ENCODE measurements at places on chromosomes 5 and 9.

- no peak for DNase-seq
Observed at GRCh38 chr9:16873126-16873802, 2.8 kb upstream of the BNC2 start.

GRCh38 chr9:106717686-106718085 is 145.3 kb upstream of the ZNF462 start:
- no peak for DNase-seq

DNA sequence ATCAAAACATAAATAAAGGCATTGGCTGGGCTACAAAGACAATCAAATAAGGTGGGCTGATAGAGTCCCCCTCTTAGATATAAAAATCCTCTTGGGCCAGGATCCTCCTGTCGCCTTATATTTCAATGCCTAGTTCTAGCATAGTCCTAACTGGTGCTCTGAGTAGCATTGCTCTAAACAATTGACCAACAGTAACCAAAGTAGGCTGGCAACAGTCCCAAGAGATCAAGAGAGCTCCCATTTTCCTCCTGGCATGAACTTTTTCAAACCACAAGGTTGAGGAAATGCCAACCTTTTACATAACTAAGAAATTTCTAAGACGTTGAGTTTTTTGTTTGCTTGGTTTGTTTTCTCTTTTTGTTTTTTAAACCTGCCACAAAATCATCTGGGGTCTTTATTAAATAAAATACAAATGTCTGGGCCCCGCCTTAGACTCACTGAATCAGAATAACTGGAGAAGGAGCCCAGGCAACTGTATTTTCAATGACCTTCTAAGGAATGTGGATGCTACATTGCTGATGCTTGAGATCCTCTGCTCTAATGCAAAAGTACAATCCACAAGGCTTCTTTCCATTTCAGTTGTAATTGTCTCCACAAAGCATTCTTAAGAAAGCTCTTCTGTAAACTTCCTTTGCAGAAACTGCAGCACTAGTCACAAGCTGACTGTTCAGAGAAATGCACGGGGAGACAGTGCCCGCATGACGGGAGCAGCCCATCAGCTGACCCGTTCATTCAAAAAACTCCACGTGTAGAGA is 2.9 kb downstream of the SLC45A2 start:
- DNase-seq: no peak

GRCh38 chr9:124860582-124861341 is 995 bp downstream of the RPL35 start:
- DNase-seq: no peak

- no peak for DNase-seq
Observed at GRCh38 chr5:133884569-133885311, 83.7 kb downstream of the C5orf15 start.

- no peak for DNase-seq
Observed at GRCh38 chr5:32684260-32684659, 26.9 kb upstream of the NPR3 start.

GRCh38 chr5:121962347-121962670 is 534 bp downstream of the SRFBP1 start:
- no peak for DNase-seq

DNA sequence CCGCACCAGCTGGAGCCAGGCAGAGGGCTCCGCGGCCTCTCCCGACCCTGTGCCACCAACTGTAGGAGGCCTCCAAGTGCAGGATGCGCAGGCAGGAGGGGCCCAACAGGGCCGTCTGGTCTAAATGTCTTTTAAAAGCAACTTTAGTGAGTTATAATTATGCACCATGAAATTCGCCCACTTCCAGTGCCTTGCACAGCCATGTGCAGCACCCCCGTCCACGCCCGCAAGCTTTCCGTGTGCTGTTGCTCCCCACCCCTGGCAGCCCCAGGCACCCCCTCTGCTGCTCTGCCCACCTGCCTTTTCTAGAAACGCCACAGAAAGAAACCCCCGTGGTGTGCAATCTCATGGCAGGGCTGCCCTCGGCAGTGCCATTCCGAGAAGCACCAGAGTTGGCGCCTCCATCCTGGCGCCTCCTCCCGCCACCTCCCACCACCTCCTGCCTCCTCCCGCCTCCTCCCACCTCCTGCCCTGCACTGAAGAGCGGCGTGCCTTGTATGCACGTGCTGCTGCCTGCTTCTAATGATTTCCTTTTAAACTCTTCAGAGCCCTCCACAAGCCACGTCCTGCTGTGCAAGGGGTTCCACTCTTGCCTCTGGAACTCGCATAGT is 7.5 kb upstream of the SLC6A18 start:
- no peak for DNase-seq

- DNase-seq: no peak
Observed at GRCh38 chr5:71697967-71698366, 21.1 kb upstream of the CARTPT start.

DNA sequence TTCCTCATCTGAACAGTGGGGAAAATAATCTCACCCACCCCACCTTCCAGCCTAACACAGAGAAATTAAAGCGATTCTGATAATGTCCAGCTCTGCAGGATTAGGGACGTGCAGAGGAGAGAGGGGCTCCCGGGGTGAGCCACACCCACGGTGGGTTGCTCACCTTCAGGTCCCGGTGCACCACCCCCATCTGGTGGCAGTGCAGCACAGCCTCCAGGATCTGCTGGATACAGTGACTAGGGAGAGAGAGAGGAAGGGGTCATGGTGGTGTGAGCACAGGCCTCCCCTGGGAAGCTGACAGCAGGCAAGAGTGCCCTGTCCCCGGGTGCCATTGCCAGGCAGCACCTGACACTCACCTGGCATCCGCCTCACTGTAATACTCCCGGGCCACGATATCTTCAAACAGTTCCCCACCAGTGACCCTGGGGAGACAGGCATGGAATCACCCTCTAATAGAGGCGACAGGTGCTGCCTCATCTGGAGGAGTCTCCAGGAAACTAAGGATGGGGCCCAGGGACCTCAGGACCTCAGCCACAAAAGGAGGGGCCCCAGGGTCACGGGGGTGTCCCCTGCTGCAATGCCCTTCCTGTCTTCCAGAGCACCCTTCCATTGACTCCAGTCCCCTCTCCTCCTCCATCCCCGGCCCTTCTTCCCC is 33.0 kb downstream of the CAMK2A start:
- DNase-seq: no peak

DNA sequence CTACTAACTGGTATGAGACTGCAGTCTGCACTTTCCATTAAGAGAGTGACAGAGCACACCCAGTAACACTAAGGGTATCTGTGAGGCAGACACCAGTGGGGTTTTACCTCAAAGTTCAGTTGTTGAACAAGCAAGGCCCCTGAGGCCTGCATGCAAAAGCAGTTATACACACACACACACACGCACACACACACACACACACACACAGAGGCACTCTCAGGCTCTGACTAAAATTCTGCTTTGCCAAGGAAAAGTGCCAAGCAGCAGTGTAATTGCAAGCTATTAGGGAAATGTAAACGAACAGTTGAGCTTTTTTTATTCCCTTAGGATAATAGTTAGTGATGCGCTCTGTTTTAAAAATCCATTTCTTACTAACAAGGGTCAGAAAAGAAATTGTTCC is 377.1 kb downstream of the SPOCK1 start:
- DNase-seq: no peak

GRCh38 chr9:5846501-5846921 is 13.6 kb upstream of the ERMP1 start:
- DNase-seq: no peak

DNA sequence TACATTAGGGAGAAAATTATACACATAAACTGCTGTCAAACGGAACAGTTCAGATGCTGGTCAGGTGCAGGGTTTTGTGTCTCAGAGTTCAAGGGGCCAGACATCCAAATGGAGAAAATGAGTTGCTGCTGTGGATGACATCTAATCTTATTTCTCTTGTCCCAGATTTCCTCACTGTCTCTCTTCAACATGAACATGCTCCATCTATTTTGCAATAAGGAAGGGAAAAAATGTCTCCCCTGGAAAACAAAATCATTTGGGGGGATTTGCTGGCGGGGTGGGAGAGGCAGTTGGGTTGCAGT is 51.2 kb downstream of the SHB start:
- DNase-seq: no peak

GRCh38 chr9:221989-222776 is 7.5 kb downstream of the DOCK8 start:
- no peak for DNase-seq

DNA sequence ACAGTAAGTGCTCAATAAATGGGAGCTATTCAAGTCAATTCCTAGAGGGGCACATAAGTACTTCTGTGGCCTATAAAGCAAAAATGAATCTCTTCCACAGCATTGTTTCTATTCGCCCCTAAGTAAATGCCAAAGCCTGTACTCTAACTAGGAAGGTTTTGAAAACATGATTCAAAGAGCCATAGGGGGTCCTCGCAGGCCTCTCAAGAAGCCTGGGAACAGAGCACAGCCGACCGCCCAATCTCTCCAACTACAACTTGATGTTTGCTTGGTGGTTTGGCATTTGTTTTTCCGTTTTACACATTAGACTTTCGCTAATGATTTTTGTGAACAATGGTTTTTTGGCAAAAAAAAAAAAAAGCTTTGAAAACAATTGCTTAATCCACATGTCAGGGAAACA is 19.4 kb downstream of the EFNA5 start:
- no peak for DNase-seq

DNA sequence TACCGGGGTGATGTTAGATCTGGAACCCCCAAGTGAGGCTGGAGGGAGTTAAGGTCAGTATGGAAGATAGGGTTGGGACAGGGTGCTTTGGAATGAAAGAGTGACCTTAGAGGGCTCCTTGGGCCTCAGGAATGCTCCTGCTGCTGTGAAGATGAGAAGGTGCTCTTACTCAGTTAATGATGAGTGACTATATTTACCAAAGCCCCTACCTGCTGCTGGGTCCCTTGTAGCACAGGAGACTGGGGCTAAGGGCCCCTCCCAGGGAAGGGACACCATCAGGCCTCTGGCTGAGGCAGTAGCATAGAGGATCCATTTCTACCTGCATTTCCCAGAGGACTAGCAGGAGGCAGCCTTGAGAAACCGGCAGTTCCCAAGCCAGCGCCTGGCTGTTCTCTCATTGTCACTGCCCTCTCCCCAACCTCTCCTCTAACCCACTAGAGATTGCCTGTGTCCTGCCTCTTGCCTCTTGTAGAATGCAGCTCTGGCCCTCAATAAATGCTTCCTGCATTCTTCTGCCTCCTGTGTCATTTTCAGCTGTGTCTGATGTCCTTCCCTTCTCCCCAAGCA is 2.3 kb upstream of the MYOZ3 start:
- DNase-seq: no peak

DNA sequence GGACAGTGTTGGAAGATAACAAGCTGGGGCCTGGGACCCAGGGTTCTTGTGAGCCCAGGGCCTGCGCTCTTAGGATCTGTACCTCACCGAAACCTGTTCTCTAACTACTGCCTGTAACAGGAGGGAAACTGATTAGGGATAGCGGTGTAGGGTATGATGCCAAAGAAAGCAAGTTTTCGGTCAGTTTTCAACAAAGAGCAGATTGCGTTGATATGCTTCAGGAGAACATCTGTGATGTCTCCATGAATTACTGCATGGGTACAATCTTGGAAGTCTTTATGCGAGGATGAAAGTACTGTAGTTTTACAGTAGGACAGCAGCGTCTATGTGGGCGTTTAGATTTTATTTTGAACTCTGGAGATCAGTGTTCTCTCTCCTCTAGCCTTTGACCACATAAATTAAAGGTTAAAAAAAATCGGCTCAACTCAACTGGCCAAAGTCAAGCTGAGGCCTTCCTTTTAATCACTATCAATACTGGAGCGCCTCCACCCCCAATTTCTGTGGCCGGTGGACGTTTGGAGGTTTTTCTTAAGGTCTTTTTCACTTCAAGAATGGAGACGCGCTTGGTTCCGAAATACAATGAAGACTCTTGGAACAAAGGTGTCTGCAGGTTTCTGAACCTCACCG is 3.0 kb downstream of the NFIL3 start:
- DNase-seq: no peak

- DNase-seq: no peak
Observed at GRCh38 chr5:178849316-178849715, 10.4 kb upstream of the ZNF354B start.

DNA sequence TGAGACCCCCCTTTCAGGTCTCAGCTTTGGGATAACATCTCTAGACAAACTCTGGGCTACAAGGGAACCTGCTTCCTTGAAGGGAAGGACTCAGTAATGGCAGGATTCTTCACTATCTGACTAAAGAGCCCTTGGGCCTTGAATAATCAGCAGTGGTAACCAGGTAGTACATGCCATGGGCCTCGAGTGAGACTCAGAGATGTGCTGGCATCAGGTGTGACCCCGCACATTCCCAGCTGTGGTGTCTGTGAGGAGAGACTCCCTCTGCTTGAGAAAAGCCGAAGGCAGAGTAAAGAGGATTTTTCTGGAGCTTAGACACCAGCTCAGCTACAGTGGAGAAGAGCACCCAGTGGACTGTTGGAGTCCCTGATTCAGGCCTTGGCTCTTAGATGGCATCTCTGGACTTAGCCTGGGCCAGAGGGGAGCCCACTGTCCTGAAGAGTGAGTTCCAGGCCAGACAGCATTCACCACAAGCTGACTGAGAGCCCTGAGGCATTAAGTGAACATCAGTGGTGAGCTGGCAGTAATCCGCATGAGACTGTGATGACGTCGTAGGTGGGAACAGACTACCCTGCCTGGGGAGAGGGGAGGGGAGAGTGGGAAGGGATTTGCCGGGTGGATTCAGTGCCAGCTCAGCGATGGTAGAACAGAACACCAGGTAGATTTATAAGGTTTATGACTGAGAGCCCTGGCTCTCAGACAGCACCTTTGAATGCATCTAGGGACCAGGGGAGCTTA is 5.3 kb upstream of the ZNF782 start:
- no peak for DNase-seq

- DNase-seq: no peak
Observed at GRCh38 chr9:116596646-116597045, 90.5 kb upstream of the TRIM32 start.

DNA sequence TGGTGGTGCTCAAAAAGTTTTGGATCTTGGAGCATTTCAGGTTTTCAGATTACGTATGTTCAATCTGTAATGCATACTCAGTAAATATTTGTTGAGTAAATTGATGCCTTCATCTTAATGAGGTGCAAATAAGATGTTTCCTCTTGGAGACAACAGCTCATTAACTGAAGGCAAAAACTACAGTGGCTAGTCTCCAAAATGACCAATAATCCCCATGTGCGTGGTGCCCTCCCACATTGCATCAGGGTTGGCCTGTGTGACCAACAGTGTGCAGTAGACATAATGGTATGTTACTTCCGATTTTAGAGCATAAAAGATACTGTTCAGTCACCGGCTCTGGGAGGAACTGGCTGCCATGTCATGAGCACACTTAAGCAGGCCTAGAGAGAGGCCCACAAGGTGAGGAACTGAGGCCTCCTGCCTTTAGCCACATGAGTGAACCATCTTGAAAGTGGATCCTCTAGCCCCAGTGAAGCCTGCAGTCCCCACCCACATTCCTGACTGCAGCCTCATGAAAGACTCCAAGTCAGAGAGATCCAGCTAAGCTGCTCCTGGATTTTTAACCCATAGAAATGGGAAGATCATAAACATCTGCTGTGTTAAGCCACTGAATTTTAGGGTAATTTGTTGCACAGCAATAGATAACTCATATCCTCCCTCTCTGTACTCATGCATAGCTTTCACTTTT is 55.7 kb downstream of the LIFR start:
- no peak for DNase-seq

DNA sequence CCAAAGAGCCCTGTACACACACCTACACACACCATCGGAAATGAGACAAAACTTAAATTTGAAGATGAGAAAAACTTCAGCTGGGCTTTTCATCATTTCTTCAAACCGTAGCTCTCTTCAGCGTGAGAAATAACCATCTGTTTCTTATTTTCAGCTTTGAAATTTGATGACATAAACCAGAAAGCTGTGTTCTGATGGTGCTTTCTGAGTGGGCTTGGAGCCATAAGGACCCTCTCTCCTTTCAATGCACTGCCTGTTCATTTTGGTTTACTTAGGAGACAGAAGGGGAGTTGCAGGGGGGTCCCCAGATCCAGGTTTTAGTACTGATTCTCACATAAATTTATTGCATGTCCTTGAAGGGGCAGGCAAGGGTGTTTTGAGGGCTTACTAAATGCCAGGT is 9.5 kb downstream of the FBXO10 start:
- no peak for DNase-seq

Data from activated T-cell treated with anti-CD3 and anti-CD28 coated beads for 4 hours (primary cell).